Femur (tissue), 1 donor: ENCODE measurements at places on chromosomes 16 and 17.
A peak's percentile ranks its signal among the peaks of the same experiment; 100 is the strongest.

DNA sequence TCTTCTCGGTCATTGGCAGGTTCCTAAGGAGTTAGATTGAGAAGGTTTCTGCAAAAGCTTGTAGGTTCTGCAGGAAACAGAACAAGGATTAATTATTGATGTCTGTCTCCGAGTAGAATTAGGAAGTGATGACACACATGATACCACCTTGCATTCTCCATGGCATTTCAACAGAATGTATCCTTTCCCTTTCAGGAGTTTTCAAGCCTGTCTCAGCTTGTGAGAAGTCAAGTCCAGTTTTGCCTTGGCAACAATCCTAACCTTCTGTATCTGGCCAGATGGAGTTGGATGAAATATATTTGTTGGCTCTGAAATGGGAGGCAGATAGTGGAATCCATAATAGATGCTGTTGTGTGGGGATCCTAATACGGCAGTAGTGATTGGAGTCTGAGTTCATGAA, 235.5 kb downstream of the SHISA9 start:
- DNase-seq, result no peak

GRCh38 chr16:57513371-57514102, 22.8 kb downstream of the CCDC102A start:
- DNase-seq, result no peak

DNA sequence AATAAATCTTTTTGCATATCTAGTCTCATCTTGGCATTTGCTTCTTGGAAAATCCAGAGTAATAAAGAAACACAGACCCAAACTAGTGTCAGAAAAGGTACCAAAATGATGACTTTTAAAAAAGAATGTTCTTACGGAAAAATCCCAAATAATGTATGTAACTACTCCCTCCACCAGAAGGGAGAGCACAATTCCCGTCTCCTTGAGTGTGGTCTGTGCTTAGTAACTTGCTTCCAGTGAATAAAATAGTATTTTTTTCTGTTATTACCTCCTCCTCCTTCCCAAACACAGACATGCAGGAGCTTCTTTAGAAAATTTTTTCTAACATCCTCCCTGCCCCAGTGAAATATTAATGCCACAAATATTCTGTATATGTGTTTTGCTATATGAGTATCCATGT, 358.1 kb downstream of the ZFHX3 start:
- DNase-seq, result no peak

DNA sequence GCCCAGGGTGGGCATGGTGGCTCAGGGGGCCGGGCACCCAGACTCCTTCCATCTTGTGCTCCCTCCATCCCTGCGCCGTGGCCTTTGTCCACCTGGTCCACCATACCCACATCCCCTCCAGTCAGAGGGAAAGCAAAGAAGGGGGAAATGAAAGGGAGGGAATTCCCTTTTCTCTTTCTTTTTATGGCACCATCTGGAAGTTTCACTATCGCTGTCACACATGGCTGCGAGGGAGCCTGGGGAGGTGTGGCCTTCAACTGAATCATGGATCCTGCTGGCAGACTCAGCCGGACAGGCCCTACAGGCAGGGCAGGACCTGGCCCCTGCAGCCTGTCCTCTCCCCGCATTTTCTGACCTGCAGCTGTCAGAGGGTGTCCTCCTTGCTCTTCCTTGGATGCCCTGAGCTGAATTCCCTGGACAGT, 6.2 kb downstream of the SLC12A3 start:
- no peak for DNase-seq

- no peak for DNase-seq
Observed at GRCh38 chr16:23575834-23576233, 18.3 kb downstream of the UBFD1 start.

DNA sequence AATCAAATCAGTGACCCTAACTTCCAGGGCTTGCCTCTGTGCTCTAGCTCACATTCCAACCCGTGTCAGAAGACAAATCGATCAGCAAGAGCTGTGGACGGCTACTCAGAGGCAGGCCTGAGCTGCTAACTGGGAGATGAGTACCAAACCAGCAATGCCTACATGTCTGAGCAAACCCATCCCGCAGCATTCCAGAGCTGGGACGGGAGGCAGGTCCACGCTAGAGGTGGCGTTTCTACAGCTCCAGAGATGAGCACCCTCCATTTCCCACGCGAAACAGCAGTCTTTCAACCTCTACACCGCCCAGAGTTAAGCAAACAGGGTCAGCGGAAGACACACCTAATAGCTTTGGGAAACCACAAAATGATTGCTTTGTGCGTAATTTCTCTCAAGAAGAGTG, 6.5 kb downstream of the NXN start:
- DNase-seq, result no peak

GRCh38 chr16:55035029-55035428, 104.4 kb downstream of the IRX5 start:
- no peak for DNase-seq

DNA sequence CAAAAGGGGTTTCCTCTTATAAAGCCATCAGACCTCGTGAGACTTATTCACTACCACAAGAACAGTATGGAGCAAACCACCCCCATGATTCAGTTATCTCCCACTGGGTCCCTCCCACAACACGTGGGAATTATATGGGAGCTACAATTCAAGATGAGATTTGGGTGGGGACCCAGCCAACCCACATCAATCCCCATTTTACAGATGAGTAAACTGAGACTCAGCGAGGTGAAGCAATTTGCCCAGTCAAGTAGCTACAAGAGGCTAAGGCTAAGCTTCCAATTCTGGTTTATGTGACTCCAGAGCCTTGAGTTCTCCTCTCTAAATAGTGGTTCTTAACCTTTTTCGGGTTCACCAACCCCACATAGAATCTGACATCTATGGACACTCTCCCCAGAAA, 8.8 kb downstream of the CD300A start:
- DNase-seq, result no peak

DNA sequence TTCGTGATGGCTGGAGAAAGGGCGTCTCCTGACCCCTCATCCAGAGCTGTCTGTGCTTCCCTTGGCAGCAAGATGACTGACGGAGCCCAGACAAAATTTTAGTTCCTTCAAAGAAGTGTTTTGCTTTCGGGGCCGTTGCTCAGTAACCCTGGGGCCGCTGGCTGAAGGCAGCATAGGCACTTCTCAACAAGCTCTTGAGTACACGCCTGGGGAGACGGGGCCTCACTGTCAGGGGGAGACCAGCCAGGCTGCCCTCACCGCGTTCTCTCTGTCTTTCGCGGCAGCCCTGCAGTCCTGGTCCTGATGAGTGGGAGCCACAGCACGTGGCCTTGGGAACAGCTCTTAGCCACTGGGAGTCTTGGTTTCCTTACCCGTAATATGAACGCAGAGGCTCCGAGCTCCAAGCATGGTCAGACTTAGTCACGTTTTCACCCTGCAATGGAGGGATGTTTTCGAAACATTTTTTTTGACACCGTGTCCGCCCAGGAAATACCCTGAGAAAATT, 86.0 kb downstream of the IRF8 start:
- peak; percentile 59 for DNase-seq

DNA sequence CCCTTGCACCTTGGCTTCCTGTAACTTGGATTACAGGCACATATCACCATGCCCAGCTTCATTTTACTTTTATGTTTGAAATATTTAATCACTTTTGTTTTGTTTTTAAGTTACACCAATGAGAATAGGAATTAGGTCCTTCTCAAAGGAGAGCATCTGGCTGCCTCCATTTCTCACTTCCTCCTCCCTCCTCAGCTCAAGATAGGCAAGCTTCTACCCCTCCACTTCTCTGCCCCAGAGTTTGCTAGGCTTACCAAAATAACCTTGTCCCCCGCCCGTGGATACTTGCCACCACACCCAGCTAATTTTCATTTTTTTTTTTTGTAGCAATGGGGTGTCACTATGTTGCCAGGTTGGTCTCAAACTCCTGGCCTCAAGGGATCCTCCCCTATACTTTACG, 17.9 kb downstream of the GABARAPL2 start:
- DNase-seq, result no peak

GRCh38 chr17:13027246-13027645, 9.4 kb upstream of the ELAC2 start:
- DNase-seq, result no peak

GRCh38 chr17:3794557-3795389, 6.2 kb downstream of the ITGAE start:
- no peak for DNase-seq

DNA sequence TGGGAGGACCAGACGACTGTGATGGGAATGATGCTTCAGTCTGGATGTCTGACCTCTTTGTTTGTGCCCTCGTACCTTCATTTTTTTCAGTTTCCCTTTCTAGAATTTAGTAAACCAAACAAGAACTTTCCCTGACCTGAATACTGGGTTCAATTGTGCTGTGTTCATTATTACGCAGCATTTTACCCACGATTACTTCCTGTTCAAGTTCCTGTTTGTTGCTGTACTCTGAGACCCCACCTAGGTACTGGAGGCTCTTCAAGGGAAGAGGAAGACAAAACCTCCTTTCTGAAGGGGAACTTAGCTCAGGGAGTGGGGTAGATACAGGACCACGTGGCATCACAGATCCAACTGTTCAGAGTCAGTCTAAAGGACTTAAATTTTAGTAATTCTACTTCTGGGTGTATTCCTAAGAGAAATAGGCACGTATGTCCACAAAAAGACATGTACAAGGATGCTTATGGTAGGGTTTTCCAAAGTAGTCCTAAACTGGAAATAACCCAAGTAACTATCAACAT, 9.2 kb upstream of the PRKCB start:
- no peak for DNase-seq

DNA sequence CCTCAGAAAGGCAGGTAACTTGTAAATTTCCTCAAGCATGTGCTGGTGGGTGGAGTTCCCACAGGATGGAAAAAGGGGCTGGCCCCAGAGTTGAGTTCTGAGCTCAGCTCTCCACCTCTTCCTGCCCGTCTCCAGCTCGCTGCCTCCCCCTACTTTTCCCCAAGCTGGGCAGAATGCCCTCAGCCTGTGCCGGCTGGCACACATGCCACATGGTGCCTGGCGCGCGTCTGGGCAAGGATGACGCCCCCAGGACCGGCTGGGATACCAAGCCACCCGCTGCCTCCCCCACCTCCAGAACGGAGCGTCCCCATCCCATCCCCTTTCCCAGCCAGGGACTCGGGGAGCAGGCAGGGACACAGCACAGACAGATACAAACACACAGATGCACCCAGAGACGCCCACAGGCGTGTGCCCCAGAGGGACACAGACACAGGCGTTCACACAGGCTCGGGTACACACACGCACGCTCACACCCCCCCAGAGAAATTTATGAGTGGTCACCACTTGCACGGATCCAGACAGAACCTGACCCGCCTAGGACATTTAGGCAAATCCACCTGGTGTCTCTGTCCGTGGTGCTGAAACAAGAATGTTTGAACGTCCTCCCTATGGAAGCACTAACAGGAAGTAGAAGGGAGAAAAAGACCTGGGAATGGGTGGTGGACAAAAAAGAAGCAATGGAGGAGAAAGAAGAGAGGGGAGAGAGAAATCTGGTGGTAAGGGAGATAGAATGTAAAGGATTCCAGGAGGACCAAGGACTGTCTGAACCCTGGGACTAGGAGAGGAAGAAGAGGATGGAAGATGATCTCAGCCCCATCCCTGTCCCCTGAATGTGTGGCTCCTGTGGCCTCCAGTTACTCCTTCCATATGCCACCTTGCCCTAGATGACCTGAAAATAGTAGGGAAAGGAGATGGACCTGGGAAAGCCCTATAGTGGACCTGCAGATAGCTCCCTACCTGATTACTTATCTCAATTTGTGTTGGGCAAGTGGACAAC, 15.5 kb downstream of the NEUROD2 start:
- DNase-seq, result peak; percentile 52
